ENCODE measurements at places on chromosomes 12 and 14.

GRCh38 chr14:47822326-47822725 lies 146.9 kb upstream of the MDGA2 start:
- DNase-seq = no peak

DNA sequence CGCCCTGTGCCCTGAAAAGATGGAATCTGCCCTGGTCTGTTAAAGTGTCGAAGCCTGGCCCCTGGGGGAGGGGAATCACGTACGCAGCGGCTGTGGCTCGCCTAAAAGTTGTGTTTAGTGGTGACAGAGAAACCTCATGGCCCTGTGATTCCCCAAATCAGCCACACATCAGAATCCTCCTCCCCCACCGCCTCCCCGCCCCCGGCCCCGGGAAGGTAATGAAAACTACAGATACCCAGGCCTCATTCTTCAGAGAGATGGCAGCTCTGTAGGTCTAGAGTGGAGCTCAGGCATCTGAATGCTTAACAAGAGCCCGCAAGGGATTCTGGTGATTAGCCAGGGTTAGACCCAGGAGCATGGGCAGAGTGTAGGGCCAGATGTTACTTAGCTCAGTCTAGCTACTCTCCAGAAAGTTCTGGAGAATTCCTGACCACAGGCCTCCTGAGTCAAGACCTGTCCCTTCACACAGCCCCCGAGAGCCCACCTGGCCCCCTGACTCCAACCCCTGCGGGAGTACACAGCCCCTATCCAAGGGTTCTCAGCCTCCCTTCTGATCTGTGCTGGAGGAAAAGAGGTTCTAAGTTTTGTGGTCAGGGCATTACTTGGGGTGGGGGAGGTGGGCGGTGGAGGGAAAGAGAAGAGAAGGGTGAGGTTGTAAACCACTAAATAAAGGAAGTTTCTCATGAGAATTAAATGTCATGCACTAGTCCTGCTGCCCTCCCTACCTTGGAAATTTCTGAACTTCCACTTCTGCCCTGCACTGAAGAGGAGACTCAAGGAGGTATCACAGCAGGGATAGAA lies 114.8 kb downstream of the PLXNC1 start:
- DNase-seq = no peak

- DNase-seq = no peak
These were observed 130.1 kb upstream of the LHX5 start for GRCh38 chr12:113601656-113602263.

GRCh38 chr12:21559855-21560569 lies 33.9 kb downstream of the SPX start:
- no peak for DNase-seq

GRCh38 chr12:47910486-47910885 lies 5.7 kb upstream of the VDR start:
- DNase-seq = peak; percentile 15

DNA sequence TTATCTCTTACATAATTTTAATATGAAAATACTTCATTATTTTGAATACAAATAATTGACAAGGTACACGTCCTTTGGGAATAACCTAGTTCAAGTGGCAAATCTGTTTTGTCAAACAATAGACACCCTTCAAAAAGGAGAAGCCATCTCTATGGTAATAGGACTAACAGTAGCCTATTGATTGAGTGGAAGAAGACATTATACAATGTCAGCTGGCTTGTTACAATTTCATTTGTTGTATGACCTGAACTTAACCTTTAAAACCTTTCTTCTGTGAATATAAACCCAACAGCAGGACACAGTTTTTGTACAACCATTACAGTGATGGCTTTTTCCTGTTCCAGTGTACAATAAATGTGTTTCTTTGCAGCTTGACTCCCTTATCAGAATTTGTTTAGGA lies 8.1 kb downstream of the TMEM260 start:
- DNase-seq = no peak

DNA sequence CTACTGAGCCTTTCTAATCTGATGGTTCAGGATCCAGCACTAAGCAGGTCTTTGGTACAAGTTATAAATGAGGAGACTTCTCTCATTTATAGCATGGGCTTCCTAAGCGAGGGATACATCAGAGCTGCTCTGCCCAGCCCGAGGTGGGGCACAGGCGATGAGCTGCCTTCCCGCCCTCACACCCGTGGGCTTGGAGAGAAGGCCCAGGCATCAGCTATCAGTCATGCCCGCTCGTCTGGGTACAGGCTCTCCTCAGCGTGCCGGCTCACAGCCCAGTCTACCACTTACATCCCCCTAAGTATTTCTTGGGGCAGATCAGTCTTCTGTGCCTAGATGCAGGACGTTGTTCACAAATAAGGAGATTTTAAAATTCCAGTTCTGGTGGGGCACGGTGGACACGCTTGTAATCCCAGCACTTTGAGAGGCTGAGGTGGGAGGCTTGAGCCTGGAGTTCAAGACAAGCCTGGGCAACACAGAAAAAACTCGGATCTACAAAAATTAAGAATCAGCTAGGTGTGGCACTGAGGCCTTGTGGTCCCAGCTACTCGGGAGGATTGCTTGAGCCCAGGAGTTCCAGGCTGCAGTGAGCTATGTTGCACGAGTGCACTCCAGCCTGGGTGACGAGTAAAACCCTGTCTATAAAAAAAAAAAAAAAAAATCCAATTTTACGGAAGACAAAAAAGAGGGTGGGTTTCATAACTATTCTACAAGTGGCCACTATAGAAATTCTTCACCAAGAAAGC lies 57.0 kb downstream of the CCDC88C start:
- DNase-seq = no peak

DNA sequence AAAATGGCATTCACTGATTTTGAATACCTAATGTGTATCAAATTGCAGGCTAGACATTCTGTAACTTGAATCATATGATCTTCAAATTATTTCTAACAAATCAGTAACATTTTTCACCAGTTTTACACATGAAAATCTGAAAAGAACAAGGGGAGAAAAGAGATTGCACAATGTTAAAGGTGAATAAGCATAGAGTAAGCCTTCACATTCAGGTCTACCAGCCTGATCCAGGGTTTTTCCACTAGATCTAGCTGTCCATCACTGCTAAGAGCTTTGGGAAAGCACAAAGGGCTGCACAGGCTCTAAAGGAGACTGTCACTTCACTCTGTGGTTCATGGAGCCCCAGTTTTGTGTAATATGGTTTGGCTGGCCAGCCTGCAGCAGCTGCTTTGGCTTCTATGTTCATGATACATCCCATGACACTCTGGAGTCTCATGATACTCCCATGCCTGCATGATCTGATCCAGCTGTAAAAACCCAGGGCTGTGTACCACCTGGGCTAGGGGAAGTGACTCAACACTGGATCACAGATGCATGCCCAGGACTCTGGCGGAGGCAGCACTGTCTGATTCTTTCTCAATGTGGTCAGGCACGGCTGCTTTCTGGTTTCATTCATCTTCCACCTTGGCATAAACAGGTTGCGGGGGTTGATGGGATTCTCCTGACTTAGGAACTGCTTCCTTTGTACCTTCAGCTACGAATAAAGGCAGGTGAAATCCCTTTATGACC lies 859.7 kb downstream of the GALC start:
- DNase-seq = no peak

- DNase-seq = no peak
These were observed 584.6 kb downstream of the ALG10 start for GRCh38 chr12:34606749-34607519.

- DNase-seq = no peak
These were observed 11.4 kb downstream of the SLC7A8 start for GRCh38 chr14:23172096-23172495.

DNA sequence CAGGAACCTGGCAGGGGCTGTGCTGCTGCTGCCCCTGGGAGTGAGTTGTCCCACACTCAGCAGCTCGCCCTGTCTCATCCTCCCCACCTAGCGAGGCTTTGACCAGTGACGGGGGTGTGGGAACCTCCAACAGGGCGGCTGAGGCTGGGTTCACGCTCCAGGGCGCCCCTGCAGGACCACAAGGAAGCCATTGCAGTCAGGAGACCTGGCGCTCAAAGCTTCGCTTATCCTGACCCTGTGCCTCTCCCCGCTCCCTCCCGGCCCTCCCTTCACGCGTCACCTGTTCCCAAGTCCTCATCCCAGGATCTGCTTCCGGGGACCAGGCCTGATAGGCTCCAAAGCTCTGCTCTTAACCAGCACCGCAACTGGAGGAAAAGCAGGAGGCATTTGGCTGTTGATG lies 272.0 kb upstream of the SFSWAP start:
- no peak for DNase-seq

DNA sequence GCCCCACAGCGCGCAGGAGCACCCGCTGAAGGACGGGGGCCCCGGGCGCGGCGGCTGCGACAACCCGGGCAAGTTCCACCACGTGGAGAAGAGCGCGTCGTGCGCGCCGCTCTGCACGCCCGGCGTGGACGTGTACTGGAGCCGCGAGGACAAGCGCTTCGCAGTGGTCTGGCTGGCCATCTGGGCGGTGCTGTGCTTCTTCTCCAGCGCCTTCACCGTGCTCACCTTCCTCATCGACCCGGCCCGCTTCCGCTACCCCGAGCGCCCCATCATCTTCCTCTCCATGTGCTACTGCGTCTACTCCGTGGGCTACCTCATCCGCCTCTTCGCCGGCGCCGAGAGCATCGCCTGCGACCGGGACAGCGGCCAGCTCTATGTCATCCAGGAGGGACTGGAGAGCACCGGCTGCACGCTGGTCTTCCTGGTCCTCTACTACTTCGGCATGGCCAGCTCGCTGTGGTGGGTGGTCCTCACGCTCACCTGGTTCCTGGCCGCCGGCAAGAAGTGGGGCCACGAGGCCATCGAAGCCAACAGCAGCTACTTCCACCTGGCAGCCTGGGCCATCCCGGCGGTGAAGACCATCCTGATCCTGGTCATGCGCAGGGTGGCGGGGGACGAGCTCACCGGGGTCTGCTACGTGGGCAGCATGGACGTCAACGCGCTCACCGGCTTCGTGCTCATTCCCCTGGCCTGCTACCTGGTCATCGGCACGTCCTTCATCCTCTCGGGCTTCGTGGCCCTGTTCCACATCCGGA lies 1.4 kb downstream of the FZD10 start:
- no peak for DNase-seq

DNA sequence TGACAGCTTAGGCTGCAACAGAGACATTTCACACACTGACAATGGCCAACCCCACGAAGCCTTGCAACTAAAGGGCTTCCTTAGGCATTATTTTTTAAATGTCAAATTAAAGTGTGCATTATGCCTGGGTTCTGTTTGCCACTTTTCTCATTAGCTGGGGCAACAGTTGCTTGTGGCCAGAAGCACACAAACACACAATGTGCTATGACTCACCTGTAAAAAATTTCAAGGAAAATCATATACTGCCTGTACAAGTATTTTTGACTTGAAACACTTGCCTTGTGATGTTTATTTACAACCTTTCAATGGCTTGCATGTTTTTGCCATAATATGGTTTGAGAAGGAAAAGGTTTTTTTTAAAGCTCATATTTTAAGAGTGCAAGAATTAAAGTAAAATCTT lies 1.9 kb downstream of the NTN4 start:
- no peak for DNase-seq

- DNase-seq = no peak
These were observed 10.4 kb upstream of the EID3 start for GRCh38 chr12:104292872-104293794.
